ENCODE measurements at places on chromosomes 5 and 9. TPM values are rescaled to one million over a fixed set of nuclear protein-coding genes. Genes with fewer than 3 reads are reported as not detected.

TRIM7 gene
- 0.97 TPM for total RNA-seq

LEAP2 gene
- 0.32 TPM for total RNA-seq

PCDHA13 gene
- total RNA-seq, result 0.13 TPM

FAM153A gene
- total RNA-seq, result not detected

TAF11L10 gene
- total RNA-seq, result not detected

TMEM174 gene
- not detected for total RNA-seq

Measured in articular chondrocyte of knee joint (primary cell).